Sigmoid colon (tissue), 7 donors: ENCODE measurements at places on chromosomes 6 and 20. TPM values are rescaled to one million over a fixed set of nuclear protein-coding genes. Genes with fewer than 3 reads are reported as not detected.

WFDC8 gene
- not detected for total RNA-seq

CDC40 gene
- total RNA-seq = 17.2 TPM

KCNQ5 gene
- 0.49 TPM for total RNA-seq

GLP1R gene
- total RNA-seq = 0.14 TPM

POU3F2 gene
- not detected for total RNA-seq

GRCh38 chr20:50983321-50983720 lies 24.7 kb downstream of the MOCS3 start:
- DNase-seq = no peak
- no peaks in the 10 kb centered on the region for H3K36me3 ChIP-seq
- no peaks in the 10 kb centered on the region for H3K4me1 ChIP-seq
- H3K27me3 ChIP-seq = peaks cover 55% of the 10 kb centered on the region
- H3K27ac ChIP-seq = no peak overlapping the region

DNA sequence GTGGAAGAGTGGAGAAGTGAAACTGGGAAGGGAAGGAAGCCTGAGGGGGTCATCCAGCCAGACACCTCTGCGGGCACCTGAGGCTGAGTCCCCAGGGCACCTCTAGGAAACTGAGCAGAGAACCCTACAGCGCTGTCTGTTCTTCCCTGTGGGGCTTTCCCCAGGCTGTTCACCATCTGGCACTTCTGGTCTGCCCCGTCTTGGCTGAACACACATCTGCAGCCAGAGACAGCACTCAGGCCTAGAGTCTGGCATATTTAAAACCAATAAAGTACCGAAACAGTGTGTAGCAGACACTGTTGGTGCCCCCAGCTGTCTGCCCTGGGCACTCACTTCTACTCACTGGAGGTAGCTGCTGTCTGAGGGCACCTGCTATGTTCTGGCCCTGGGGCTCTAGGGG lies 9.4 kb upstream of the ARFGEF2 start:
- H3K36me3 ChIP-seq = no peaks in the 10 kb centered on the region
- no peak overlapping the region for H3K4me3 ChIP-seq
- DNase-seq = no peak
- H3K27me3 ChIP-seq = no peaks in the 10 kb centered on the region

DNA sequence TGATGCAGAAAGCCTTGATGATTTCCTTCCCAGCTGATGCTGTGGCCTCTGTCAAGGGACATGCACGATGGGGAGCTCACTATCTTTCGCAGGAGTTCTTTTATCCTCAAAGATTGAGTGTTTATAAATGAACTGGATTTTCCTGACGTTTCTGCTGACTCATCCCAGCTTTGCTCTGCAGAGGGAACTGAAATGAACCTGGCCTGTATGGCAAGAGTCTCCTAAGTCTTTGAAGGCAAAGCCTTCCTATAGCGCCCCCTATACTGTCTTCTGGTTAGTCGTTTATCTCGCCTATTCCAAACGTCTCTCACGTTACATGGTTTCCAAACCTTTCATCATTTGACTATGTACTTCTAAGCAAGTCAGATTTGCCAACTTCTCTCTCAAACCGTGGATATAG lies 565.3 kb downstream of the KIF16B start:
- H3K27ac ChIP-seq = no peak overlapping the region
- H3K4me3 ChIP-seq = no peak overlapping the region
- H3K27me3 ChIP-seq = no peaks in the 10 kb centered on the region
- no peaks in the 10 kb centered on the region for H3K4me1 ChIP-seq
- no peaks in the 10 kb centered on the region for H3K36me3 ChIP-seq

- H3K4me1 ChIP-seq = no peaks in the 10 kb centered on the region
- H3K4me3 ChIP-seq = no peak overlapping the region
- no peak overlapping the region for H3K27ac ChIP-seq
- H3K36me3 ChIP-seq = no peaks in the 10 kb centered on the region
- H3K27me3 ChIP-seq = no peaks in the 10 kb centered on the region
- no peak for DNase-seq
Observed at GRCh38 chr6:13538084-13538483, 36.3 kb upstream of the SIRT5 start.

DNA sequence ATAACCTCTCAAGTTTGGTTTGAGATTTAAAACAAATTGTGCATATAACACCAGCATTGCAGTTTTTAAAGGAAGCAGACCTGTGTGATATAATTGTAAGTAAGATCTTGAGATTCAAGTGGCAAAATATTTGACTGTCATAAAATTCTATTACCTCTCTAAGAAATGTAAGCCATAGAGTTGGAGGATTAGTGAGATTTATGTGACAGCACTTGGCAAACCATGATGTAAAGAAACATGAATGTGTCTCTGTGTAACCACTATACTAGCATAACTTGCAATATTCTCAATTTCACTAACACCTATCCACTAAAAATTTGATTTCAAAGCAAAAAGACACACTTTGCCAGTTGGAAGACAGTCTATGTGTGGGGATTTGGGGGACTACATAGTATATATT lies 190.2 kb upstream of the SSTR4 start:
- H3K4me1 ChIP-seq = no peaks in the 10 kb centered on the region
- H3K36me3 ChIP-seq = no peaks in the 10 kb centered on the region
- no peak for DNase-seq
- H3K4me3 ChIP-seq = no peak overlapping the region

DNA sequence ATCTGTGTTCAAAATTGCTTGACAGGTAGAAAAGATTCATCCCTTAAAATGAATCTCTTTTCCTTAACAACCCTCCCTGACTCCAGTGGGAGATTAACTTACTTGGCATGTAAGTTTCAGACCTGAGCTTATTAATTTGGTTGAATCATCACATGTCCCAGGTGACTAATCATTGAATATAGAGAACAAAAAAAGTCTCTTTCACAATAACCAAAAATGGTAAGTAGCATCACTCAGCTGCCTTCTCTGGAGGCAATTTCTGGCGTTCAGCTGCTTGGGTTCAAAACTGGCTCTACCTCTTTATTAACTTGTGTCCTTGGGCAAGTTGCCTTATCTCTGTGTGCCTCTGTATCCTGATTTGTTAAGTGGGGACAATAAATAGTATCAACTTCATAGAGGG lies 2.9 kb downstream of the C6orf141 start:
- no peak for DNase-seq
- H3K27me3 ChIP-seq = peaks cover 8% of the 10 kb centered on the region
- H3K36me3 ChIP-seq = no peaks in the 10 kb centered on the region
- H3K27ac ChIP-seq = no peak overlapping the region
- no peak overlapping the region for H3K4me3 ChIP-seq

GRCh38 chr20:5328268-5328667 lies 11.5 kb upstream of the PROKR2 start:
- no peak overlapping the region for H3K27ac ChIP-seq
- H3K4me3 ChIP-seq = no peak overlapping the region
- H3K36me3 ChIP-seq = no peaks in the 10 kb centered on the region
- no peaks in the 10 kb centered on the region for H3K27me3 ChIP-seq
- no peak for DNase-seq
- H3K4me1 ChIP-seq = no peaks in the 10 kb centered on the region

DNA sequence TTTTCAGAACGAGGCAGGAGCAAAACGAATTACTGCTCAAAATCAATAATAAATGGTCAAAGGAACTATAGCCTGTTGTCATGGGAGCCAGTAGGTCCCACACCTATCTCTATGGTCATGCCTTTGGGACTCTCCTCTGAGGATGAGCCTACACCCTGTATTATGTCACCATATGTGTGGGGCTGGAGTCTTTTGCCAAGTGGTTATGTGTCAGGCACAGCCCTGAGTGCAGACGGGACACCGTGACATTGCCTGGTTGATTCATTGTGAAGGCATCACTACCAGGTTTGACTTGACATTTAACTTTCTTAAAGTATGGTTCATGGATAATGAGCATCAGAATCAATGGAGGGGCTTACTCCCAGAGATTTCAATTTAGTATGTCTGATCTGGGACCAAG lies 23.6 kb downstream of the BMP6 start:
- H3K4me3 ChIP-seq = no peak overlapping the region
- H3K27ac ChIP-seq = no peak overlapping the region
- no peak for DNase-seq
- H3K36me3 ChIP-seq = no peaks in the 10 kb centered on the region

GRCh38 chr6:148112851-148113319 lies 229.8 kb upstream of the SASH1 start:
- H3K36me3 ChIP-seq = no peaks in the 10 kb centered on the region
- H3K27ac ChIP-seq = no peak overlapping the region

- no peaks in the 10 kb centered on the region for H3K36me3 ChIP-seq
- no peak for DNase-seq
- H3K27ac ChIP-seq = no peak overlapping the region
Observed at GRCh38 chr6:67679566-67680296, 955.4 kb upstream of the ADGRB3 start.
